Stimulated activated CD4-positive, alpha-beta T cell treated with anti-CD3 and anti-CD28 coated beads, Interleukin-12 subunit alpha, Interleukin-12 subunit beta, amount 100 ng/mL, for 4 hours (primary cell): ENCODE measurements at places on chromosomes 5 and 9.

- no peak for DNase-seq
Observed at GRCh38 chr9:36194326-36195000, 3.7 kb downstream of the CLTA start.

- no peak for DNase-seq
Observed at GRCh38 chr5:20683241-20683940, 695.4 kb upstream of the CDH18 start.

GRCh38 chr5:66661149-66661548, 65.0 kb downstream of the MAST4 start:
- no peak for DNase-seq

- no peak for DNase-seq
Observed at GRCh38 chr9:32941701-32942100, 59.7 kb downstream of the APTX start.

GRCh38 chr5:118565335-118565971, 422.9 kb downstream of the DTWD2 start:
- DNase-seq = no peak

DNA sequence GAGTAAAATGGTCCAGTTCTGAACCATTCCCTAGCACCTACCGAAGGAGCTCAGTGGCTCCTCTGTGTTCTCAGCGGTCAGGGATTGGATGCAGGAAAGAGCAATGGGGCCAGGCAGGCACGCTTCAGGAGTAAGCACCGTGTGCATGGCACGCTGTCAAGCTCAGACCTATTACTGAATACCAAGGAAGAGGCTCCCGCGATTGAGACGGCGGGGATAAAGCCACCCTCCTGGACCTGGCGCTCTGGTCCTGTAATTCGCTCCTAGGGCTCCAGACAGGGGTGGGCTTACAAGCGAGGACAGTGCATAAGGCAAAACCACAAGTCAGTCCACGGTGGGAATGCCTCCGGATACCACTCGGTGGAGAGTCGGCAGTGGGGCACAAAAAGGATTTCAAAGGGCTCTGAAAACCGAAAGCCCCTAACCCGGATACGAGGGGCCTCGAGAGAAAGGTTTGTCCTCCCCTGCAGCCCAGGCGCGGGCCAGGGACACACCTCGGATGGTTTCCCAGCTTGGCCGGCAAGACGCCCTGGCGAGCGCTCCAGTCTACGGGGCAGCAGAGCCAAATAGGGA, 988 bp downstream of the OXCT1 start:
- peak; percentile 17 for DNase-seq

- DNase-seq = no peak
Observed at GRCh38 chr9:98147582-98147981, 28.6 kb upstream of the TRIM14 start.

DNA sequence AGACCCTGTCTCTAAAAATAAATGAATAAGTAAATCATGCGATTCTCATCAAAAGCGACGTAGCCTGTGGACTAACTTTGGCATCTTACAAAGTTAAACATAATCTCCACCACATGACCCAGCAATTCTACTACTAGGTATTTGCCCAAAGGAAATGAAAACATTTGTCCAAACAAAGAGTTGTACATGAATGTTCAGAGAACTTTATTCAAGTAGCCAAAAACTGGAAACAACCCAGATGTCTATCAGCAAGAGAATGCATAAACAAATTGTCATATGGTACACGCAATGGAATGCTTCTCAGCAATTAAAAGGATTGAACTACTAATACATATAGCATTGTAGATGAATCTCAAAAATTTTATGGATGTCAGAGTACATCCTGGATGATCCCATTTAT, 82.6 kb downstream of the ADRB2 start:
- DNase-seq = no peak

DNA sequence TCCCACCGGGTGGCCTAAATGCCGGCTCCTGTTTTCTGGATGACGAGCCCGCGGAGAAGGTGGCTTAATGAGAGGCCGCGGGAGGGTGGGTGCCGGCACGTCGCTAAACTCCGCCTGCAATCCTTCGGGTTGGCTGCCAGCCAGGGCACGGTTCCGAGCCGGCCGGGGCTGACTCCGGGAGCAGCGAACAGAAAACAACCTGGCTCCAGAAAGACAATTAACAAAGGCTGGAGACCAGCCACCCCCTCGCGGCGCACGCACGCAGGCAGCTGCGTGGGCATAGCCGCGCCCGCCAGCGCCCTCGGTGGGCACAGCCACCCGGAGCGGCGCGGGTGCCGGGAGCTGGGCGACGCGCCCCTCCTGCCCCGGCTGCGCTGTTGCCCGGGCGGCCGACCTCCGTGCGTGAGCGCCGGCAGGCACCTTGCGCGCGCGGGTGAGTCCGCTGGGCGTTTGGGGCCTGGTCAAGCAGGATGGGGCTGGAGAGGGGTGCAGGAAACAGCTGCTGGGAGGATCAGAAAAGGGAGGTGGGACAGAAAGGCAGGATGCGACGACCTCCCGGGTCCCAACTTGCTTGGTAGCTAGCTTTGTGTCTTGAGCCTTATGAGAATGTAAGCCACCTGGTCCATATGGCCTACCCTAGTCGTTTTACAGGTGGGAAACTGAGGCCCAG, at the start of gene ARHGEF37:
TSS of gene ARHGEF37 (plus strand) at position 307 of the 670 bp plus-strand sequence. CDS start 16,272 bp downstream, outside the sequence.
- peak; percentile 56 for DNase-seq

GRCh38 chr9:72882117-72882775, 70.6 kb downstream of the ALDH1A1 start:
- DNase-seq = no peak

DNA sequence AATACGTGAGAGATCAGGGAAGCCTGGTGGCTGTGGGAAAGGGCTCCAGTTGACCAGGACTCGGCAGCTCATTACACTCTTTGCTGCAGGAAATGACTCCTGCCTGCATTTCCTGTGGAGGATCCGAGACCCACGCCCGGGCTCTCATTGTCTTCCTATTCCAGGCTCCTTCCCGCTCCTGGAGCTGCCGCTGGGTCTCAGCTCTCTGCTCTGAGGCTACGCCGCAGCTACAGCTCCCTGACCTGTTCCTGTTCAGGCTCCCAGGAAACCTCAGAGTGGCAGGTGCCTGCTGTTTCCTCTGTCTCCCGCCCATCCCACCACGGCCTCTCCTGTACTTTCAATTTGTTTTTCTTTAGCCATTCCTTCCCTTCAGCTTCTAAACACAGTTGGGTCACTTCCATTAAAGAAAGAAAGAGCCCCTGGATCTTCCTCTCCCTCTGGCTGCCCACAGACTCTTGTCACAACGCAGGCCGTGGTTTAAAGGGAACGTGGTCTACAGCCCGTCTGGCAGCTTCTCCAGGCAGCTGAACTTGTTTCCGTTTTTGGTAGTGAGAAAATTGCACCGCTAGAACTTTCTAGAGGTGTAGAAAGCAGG, 71.5 kb downstream of the IL6ST start:
- no peak for DNase-seq

- no peak for DNase-seq
Observed at GRCh38 chr5:107512029-107512428, 158.7 kb downstream of the EFNA5 start.

GRCh38 chr5:82413302-82414040, 135.3 kb upstream of the RPS23 start:
- no peak for DNase-seq

DNA sequence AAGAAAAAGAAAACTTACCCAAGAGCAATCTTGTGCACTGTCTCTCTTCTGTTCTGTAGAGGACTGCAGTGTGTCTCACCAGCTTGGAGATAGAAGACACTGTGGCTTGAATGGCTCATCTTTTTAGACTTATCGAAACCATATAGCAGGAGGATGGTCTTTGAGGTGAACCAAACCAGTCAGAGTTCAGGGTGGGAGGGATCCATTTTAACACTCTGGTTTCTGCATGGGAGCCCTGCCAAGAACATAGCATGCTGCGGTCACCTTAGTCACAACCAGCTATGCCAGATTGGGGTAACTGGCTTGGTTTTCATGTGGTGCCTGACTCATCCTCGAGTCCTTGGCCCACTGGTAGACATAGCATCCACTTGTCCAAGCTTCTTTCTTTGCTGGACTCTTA, 135.1 kb downstream of the PAPPA start:
- DNase-seq = no peak

- DNase-seq = no peak
Observed at GRCh38 chr5:164377746-164378145, 872.3 kb downstream of the MAT2B start.

GRCh38 chr5:103424453-103425205, 138.0 kb downstream of the NUDT12 start:
- DNase-seq = no peak

DNA sequence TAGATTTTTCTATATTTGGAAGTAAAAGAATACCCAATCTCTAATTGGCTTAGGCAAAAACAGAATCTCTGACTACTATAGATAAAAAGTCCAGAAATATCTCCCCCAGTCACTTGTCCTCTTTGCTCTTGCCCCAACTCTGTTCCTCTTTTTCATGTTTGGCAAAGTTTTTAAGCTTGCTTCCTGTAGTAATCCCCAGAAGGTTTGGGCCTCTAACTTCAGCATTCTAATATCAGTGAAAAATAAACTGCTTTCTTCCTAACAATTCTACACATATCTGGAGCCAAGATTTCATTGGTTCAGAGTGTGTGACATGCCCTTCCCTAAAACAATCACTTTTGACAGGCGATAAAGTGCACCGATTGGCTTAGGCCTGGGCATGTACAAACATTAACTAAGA, 1680.3 kb downstream of the MAT2B start:
- no peak for DNase-seq

- no peak for DNase-seq
Observed at GRCh38 chr5:14869668-14870164, 1.9 kb downstream of the ANKH start.

DNA sequence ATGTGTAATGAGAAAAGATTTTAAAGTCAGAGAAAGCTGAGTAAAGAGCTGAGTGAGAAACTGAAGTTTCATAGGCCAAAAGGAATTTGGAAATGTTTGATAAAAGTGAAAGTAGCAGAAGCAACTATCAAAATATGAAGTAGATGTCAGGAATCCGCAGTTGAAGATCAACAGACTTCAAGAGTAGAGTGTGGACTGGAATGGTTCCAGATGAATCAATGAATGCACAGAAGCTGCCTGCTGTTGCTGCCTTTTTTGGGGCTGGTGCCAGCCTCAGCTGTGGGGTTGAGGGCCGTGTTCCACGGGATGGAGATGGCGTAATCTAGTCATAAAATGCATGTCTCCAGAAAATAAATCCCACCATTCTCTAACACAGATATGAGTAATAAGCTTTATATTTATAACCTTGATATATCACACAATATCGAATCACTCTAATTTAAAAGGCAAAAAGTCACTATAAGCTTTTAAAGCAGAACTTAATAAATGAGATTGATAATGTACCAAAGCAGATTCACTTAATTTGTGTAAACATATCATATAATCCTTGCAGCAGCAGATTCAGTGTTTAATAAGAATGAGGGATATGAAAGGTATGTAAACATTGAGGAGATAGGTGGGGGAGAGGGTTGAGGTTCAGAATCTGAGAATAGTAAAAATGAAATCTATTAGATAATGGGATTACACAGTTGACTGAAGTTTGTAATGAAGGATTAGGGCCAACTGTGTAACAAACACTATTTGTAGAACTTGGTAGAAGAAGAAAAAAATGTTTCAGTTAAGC, 652.3 kb upstream of the FTMT start:
- no peak for DNase-seq

GRCh38 chr5:90878081-90878480, 319.5 kb downstream of the ADGRV1 start:
- no peak for DNase-seq
